Heart right ventricle (tissue), 16 donors: ENCODE measurements at places on chromosomes 7 and 10. TPM values are rescaled to one million over a fixed set of nuclear protein-coding genes. Genes with fewer than 3 reads are reported as not detected.

Gene UPK3B
- total RNA-seq: 0.87 TPM

Gene HK1
- total RNA-seq: 243 TPM

Gene CH25H
- total RNA-seq: 0.52 TPM

Gene PDE6C
- total RNA-seq: not detected

Gene LAMB1
- total RNA-seq: 42.7 TPM

Gene IGFBP1
- not detected for total RNA-seq
